Stimulated activated CD8-positive, alpha-beta memory T cell treated with anti-CD3 and anti-CD28 coated beads, Interleukin-7, amount 100 ng/mL, for 48 hours (primary cell): ENCODE measurements at places on chromosomes 7 and 10.

- no peak for DNase-seq
Observed at GRCh38 chr10:79034271-79034876, 34.4 kb upstream of the ZMIZ1 start.

- no peak for DNase-seq
Observed at GRCh38 chr7:24545215-24545614, 28.0 kb upstream of the PALS2 start.

DNA sequence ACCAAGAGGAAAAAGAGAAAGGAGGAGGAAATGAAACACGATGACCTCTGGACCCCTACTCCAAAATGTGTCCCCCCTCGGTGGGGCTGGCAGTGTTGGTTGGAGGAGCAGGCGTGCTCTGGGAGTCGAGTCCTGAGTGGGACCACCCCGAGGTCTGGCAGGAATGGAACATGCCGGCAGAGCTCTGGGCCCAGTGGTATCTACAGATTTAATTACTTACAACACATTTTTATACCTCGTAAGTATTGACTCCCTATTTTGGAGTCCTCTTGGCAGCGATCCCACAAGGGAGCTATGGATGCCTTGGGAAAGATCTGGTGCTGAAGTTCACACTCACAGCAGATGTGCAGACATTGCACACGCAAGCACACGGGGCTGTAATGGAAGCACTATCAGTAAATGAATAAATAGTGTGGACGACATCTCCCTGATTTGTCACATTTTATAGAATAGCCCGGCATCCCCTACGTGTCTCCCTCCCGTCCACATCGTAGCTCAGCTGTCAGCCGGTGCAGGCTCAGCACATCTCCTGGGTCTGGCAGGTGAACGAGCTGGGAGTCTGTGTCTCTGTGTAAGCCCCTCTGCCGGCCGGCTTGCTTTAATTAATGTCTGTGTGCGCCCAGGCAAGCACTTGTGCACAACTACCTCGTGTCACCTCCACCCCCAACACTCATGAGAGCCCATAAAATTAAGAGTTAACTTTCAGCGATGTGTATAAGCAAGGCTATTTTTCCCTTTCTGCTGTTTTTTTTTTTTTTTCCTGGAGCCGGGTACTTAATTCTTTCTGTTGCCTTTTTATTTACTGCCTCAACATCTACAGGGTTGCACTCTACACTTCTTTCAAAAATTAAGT, 603.2 kb downstream of the LRMDA start:
- no peak for DNase-seq

DNA sequence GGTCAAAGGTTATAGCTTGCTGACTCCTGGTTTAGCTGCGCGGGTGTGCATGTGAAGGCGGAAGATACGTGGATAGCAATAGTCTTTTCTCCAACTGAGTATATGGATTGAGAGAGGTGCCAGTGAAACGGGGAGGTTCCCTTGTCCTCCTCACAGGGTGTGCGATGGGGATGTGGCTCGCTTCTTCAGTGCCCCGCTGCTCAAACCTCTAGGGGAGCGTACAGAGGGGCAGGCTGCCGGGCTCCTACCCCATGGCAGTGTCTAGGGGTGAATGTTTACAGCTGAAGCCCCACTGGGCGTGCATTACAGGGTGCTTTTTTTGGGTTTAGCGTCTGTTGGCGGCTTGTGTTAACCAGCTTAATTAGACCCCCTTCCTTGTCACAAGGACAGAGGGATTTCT, 438.5 kb downstream of the CCSER2 start:
- DNase-seq, result no peak

GRCh38 chr7:46544396-46545008, 623.4 kb upstream of the IGFBP3 start:
- DNase-seq, result no peak

- DNase-seq, result no peak
Observed at GRCh38 chr10:72082856-72083789, 5.2 kb downstream of the SPOCK2 start.

DNA sequence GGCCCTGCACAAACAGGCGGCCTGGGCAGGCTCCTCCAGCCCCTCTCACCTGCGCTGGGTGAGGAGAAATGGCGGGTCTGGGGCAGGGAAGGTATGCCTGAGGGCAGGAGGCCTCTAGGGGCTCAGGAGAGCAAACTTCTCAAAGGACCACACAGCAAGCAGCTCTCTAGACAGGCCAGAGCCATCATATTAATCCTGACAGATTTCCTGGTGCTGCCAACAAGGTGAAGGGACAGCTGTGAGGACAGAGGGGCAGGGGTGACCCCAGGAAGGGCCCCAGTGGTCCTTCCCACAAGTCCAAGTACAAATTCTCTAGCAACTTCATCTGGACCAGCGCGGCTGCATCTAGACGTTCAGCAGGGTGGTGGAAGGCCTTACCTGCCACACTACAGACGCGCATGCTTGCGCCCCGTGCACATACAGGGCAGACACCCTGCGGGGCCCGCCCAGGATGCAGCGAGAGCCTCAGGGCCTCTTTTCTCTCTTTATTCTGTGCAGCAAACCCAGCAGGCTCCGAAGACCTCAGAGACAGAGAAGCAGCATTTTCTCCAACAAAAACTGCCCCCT, 62.1 kb downstream of the ZRANB1 start:
- no peak for DNase-seq

- no peak for DNase-seq
Observed at GRCh38 chr7:142263598-142264380, 5.9 kb upstream of the PRSS58 start.

GRCh38 chr10:91689731-91690168, 56.9 kb upstream of the PPP1R3C start:
- no peak for DNase-seq

DNA sequence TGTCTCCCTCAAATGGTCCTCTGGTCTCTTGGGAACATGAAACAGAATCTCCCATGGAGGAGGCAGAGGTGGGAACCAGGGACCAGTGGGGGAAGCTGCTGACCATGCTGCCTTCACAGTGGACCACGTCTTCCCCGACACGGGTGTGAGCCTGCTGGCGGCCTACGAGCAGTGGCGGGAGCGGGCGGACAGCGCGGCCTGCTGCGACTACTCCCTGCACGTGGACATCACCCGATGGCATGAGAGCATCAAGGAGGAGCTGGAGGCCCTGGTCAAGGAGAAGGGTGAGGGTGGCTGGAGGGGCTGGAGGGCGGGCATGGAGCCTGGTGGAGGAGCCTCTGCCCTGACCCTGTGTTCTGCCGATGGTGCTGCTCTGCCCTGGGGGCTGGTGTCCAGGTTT, 8.0 kb downstream of the DPYSL4 start:
- no peak for DNase-seq

GRCh38 chr7:5670183-5670935, 111.1 kb downstream of the RNF216 start:
- no peak for DNase-seq

DNA sequence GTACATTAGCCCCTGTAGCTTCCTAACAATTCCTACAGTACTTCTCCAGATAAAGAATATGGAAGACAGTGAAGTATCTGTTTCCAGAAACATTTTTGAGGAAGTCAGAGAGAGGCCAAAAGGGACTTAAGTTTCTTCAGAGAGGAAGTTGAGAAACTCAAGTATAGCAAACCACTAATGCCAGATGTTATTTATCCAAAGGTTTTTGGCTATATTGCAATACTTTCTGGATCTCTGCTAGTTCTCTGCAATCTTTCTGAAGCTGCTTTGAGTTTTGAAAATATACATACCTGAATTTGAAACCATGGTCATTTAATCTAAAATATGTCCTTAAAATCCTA, 64.7 kb downstream of the BICC1 start:
- no peak for DNase-seq

GRCh38 chr10:114281461-114281860, 42.4 kb downstream of the VWA2 start:
- no peak for DNase-seq

- DNase-seq, result no peak
Observed at GRCh38 chr7:257647-257992, 32.4 kb upstream of the FOXL3 start.

DNA sequence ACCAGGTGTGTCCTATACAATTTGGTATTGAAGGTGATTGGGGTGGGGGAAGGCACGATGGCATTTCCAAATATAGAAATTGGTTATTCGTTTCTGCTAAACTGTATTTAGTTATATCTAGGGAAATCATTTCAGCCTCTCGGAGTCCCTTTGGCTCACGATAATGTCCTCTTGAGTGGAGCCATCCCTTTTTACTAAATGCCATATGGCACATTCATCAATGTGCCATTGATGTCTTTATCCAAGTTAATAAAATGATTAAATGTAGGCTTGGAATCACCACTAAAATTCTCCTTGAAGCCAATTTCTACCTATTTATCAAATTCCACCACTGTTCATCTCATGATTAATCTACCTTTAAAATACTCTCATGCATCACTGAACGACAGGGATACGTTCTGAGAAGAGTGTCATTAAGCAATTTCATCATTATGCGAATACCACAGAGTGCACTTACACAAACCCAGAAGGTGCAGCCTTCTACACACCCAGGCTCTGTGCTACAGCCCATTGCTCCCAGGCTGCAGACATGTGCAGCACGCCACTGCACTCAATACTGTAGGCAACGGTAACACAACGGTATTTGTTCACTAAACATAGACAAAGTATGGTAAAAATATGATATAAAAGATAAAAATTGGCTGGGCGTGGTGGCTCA, 219.2 kb upstream of the C7orf33 start:
- no peak for DNase-seq

DNA sequence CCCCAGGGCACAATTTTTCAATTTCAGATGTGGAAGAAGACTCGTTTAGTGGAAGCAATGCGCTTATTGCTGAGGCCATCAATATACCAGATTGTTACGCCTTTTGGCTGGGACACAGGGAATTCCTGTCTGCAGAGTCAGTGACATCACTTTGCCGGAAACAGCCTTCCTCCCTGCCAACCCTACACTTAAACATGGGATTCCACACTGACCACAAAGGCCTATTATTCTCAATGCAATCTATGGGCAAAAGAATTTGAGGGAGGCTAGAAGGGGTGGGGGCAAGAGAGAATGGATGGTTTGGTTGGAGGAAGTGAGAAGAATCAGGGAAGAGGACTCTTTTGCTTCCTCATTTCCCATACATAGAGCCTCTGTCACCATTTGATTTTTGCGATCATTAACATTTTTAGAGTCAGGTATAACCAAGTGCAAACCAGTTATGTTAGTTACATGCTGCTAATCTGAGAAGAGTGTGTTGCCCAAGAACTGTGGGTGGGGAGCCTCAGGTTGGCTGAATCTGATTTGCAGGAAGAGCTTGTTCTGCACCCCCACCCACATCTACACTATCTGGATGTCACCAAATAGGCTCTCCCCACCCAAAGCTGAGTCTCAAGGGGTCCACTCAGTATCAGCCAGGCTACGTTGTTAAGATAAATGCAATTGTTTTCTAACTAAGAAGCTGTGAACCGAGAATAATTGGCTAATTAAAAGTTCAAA, 58.2 kb downstream of the ENTPD1 start:
- DNase-seq, result no peak

GRCh38 chr7:133344275-133344674, 91.4 kb downstream of the EXOC4 start:
- no peak for DNase-seq

DNA sequence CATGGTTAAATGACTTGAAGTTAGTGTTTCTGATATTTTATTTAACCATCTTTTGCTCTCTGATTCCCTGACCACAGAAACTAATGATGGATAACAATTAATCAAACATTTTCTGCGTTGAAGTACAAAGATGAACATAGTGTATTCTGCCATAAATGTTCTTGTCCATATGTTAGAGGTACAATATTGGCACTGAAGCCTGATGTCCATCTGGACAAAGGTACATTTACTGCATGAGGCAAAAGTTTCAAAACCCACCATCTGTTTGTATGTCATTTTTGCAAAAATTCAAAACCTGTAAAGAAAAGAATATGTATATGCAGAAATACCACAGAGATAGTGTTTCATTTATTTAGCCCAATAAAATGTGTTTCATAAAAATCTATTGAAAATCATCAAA, 861.5 kb downstream of the ANKRD7 start:
- DNase-seq, result no peak

GRCh38 chr7:66283003-66283920, 78.1 kb downstream of the TPST1 start:
- no peak for DNase-seq

DNA sequence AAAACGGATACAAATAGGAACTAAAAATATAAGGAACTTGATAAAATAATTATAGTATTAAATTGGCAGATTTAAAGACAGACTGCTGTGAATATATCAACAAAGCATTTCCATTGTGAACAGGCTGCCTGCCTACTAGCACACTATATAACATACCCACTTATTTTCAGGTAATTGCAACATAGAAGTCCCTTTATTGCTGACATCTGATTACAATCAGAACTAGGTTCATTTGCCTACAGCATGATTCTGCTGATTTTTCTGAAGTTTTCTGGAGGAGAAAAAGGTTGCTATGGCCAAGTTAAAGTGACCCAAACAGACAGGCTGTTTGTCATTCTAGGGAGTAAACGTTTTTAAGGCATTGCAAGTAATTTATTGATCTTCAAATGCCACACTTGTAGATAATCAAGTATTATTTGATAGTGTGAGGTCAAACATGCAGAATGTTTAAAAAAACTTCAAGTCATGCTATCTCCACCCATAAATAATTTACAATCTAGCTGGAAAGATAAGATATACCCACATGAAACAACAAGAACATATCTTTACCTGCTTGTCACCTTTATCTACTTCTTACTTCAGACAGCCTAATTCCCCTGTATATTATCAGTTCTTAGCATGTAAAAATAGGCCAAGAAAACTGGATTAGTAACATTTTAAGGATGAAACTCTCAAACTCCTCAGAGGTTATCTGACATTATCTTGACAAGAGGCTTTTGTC, 40.5 kb downstream of the MTPN start:
- DNase-seq, result no peak
